ENCODE measurements at places on chromosomes 5 and 9.

- no peak for DNase-seq
Observed at GRCh38 chr5:116675626-116675910, 100.9 kb upstream of the SEMA6A start.

DNA sequence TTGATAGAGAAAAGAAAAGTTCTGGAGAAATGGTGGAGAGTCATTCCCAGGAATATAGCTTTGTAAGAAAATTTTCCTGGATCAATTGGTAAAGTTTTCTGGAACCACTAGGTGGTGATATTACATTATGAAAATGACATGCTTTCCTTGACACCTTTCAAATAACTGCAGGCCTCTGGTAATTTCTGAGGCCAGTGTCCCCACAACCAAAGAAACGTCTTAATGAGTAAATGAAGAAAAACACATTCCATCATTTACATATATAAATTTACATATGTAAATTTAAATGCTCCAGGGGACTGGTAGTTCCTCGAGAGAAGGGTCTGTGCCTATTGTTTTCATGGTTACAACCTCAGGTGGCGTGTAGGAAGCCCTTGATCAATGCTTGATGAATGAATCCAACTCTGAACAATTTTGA lies 17.2 kb upstream of the RGS3 start:
- no peak for DNase-seq

- DNase-seq, result no peak
Observed at GRCh38 chr9:33446240-33446945, 1.0 kb downstream of the AQP3 start.

- no peak for DNase-seq
Observed at GRCh38 chr5:34516686-34517085, 139.4 kb upstream of the RAI14 start.

DNA sequence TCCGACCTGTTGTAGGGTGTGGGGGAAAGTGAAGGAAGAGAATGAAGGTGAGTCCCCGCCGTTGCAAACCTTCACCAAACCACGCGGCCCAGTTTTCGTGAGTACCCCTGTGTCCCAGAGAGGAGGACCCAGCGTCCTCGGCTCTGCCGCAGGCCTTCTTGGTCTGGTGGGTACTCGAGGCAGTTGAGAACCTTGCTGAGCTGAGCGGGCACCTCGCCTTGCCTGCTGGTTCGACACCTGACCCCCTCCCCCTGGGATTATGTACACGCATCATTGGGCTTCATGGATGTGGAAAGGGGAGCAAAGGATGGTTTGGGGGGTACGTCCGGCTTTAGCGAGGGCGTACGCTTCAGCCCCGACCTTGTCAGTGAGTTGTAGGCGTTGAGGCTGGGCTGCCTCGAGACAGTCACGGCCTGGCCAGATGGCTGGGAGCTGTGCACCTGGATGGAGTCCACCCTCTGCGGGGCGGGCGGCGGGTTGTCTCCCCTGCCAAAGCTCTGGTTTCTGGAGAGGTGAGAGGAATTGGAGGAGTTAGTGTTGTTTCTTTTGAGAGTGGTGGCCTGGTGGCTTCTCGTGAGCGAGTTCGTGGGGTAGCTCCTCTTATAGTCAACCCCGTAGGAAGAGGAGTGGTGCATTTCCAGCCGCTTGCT lies 128.1 kb downstream of the SEMA6A start:
- DNase-seq, result no peak

GRCh38 chr9:108919517-108919916 lies 14.4 kb downstream of the ELP1 start:
- DNase-seq, result no peak

DNA sequence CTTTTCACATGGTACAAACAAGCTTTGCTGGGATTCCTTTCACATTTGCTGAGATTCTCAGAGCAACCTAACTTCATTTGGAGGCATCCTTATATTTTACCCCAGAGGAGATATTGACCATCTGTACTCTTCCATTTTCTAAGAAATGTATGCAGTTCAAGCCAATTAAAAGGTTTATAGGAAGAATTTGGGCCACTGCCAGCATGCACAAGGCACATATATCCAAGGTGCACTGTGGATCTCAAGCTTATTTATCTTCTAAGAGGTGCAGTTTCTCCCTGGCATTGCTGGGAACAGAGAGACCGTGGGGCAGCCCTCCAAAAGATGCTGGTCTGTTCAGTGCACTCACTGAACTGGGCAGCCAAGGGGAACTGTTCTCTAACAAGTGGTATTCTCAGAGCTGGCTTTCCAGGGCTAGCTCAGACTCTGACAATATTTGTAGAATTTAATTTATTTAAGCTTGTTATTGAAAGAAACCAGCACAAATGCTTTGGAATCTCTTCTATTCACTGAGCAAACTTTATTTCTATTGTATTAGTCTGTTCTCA lies 213.3 kb downstream of the TENT4A start:
- DNase-seq, result no peak

DNA sequence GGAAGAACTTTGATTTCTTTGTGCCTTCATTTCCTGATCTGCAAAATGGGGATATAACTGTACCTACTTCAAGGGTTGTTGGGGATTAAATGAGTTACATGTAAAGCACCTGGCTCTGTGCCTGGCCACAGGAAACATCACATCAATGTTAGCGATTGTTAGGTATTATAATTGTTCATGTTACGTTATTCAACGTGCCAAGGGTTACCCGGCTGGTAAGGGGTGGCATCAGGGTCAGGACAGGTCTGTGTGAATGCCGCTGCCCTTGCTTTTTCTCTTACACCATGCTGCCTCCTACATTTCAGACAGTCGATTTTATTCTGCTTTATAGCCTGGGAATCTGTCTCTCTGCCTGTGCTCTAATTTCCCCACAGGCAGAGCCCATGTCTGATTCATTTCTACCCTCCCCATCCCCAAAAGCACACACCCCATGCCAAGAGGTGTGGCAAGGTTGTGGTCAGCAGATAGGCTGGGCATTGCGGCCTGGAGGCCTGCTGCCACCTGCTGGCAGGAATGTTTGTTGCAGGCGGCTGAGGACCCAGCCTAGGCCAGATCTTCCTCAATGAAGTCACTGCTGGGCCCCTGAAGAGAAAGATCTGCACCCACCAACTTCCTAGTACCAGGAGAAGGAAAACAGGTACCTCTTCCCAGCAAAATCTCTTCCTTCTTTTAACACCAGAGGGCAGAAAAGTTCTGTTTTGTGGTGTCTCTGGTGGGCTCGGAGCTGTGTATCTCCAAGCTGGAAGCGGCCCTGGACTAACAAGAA lies 5.3 kb downstream of the ANKS6 start:
- DNase-seq, result no peak

DNA sequence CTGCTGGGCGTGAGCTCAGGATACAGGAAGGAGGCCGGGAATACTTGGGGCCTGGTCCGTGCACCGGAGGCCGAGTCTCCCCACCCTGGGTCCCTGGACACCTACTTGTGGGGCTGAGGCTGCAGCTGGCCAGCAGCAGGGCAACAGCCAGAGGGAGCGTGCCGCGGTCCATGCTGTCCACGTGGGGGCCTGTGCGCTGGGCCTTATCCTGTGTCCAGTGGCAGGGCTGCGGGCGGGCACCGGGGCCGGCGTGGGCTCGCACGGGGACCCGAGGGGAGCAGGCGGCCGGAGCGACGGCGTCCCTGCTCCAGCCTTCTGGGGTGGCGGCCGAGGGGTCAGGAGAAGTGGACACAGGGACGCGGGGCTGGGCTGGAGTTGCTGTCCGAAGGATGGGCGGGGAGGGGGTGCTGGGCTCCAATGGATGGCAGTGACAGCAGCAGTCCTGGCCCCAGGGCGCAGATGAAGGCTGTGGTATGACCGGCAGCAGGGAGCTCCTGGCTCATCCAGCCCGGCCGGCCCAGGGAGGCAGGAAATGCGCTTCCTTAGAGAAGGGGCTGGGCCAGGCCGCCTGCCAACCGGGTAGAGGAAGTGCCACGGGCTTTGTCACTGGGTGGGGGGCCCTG lies at the start of gene ENG:
Gene ENG, minus strand, starts transcription at position 475 of the 623 bp plus-strand sequence. Its CDS starts 303 bp downstream, at position 172.
- no peak for DNase-seq

GRCh38 chr9:134413890-134414623 lies 87.8 kb downstream of the RXRA start:
- DNase-seq, result no peak

DNA sequence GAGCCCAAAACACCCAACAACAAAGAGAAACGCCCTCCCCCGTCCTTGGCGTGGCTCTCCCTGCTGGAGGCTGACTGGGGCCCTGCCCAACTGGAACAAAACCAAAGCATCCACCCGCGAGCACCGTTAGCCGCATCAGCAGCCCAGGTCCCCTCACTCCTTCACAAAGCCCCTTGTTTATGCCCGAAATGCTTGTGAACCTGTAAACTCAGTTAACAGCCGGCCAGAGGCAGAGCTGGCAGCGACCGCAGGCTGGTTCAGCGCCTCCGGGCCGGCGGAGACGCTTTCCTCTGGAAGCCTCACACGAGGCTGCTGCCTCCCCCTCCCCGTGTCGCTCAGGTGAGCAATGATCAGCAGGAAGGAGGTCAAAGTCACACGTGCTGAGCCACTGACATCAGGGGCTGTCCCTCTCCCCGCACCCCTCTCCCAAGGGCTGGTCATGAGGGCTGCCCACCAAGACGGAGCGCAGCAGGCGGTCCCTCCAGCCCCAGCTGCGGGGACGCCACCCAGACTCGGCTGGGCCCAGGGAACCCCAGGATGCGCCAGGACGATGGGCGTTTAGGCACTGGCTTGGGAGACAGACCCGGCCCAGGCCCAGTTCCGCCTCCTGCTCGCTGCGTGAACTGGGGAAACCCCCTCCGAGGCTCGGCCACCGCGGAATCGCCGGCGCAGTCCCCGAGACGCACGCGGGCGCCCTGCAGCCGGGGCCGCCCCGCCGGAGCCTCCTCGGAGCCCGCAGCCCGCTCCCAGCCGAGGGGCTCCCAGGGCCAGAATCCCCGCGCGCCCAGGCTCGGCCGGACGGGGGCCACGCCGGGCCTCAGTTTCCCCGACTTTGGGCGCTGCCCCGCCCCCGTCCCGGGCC lies 563 bp downstream of the SNAPC4 start:
- no peak for DNase-seq

GRCh38 chr5:156715287-156715686 lies 134.8 kb upstream of the PPP1R2B start:
- no peak for DNase-seq

GRCh38 chr9:18793122-18793521 lies 239.9 kb downstream of the SAXO1 start:
- no peak for DNase-seq

DNA sequence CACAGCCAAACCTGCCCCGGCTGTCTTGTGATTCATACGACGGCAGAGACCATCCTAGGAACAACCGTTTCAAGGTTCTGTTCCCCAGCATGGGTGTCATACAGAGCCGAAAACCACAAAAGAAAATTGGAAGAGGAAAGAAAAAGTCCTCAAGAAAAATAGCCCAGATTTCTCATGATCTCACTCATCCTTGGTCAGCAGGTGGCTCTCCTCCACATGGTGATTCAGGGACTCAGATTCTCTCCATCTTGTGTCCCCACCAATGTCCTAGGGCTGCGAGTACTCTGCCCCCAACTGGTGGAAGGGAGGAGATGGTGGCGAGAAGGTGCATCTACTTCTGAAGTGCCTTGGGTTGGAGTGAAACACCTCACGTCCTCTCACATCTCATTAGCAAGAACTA lies 25.6 kb downstream of the PDZD2 start:
- DNase-seq, result no peak

- DNase-seq, result no peak
Observed at GRCh38 chr9:35112257-35113020, 3.2 kb downstream of the ATOSB start.

GRCh38 chr5:91129748-91130147 lies 253.4 kb downstream of the ARRDC3 start:
- no peak for DNase-seq

DNA sequence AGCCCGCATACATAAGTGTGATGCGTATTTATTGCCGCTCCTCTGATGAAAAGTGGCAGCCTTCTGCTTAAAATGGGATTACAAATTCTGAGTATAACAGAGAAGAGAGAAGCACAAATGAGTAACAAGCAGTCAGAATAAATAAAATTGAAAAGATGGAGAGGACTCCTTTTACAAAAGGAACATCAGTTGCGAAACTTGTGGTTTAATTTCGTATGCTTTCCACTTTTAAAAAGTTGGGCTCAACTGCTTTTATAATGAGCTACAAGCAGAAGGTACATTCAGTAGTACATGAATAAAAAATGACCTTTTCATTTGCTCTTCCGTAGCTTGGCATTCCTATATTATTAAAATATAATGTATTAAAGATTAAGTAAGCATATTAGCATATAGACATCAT lies 320.0 kb downstream of the FBXL17 start:
- no peak for DNase-seq

GRCh38 chr5:158014372-158014771 lies 155.4 kb upstream of the CLINT1 start:
- no peak for DNase-seq

- DNase-seq, result no peak
Observed at GRCh38 chr9:84975926-84976325, 306.4 kb downstream of the NTRK2 start.

DNA sequence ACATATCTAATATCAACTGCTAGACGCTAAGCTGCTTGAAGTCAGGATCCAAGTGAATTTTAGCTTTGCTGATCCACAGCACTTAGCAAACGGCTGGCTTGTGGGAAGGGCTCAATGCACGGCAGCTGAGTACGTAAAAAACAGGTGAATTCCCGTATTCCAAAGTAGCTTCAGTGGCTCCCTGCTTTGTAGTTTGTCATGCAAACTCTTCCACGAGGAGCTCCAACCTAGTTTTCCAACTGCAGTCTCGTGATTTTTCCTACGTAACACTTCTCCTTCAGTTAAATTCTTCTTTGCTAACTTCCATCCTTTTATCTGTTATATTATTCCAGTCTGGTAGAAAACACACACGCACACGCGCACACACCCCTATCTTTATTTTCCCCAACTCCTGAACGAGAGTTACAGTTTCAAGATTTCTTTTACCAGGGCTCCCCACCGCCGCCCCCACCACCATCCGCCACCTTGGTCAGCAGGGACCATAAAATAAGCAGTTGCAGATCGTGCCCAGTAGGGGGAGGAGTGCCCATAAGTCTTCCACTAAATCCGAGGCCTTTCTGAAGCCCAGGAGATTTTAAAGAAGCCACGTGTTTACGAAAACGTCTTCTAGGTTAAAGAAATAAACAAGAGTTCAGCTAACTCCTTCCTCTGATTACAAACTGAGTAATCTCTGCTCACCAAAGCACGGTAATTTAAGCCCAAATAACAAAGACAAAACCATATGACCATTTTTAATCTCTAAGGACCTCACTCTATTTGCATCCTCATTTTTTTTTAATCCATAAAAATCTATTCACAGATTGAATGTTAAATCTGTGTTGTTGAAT lies 34.8 kb upstream of the TRIO start:
- DNase-seq, result no peak

- DNase-seq, result no peak
Observed at GRCh38 chr5:82664732-82665131, 386.6 kb upstream of the RPS23 start.

DNA sequence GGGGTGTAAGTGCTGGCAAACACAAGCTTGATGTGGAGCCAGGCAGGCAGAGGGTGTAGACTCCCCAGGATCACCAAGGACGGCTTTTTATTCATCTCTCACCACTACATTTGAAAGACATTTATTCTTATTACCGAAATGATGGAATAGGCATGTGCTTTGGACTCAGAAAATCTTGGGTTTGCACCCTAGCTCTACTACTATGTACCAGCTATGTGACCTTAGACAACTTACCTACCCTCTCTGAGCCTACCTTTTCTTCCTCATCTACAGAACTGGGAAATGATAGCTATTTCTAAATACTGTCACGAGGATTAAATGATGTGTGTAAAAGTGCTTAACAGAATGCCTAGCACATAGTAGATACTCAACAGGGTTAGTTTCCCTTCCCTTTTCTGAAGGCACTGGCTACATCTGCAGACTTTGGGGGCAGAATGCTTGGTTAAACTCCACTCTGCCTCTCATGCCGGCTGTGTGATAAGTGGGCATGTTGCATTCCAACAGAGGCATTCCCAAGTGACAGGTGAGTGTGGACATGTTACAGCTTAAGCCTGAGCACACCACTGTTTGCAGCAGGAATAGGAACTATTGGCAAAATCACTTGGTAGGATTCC lies 94.8 kb downstream of the SLC1A3 start:
- DNase-seq, result no peak
